ENCODE measurements at places on chromosomes 12 and 14.

- DNase-seq: no peak
Measured at GRCh38 chr12:90460681-90461080, 494.3 kb downstream of the CCER1 start.

DNA sequence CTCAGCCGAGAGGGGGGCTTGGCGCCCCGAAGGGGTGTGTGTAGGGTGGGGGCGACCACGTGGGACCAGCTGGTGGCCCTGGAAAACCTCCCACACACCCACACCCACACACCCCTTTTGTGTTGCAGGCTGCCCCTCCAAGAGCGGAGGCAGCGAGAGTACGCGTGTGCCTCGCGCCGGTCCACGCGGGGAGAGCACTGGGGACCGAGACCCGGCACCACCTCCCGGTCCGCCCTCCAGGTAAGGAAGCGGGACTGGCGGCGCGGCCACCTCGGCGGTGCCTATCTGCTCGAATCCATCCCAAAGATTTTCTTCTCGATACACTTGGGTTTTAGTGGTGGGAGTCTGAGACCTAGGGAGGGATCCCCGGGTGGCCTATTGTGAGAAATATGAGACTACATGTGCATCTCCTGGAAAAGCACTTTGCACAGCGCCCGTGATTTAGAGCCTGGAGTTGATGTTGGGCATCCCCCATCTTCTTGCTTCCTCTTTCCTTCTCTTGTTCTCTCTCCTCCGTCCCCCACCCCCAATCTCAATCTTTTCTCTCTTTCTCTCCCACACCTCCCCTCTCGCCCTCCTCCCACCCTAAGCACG lies 393 bp downstream of the SYT1 start:
- DNase-seq: no peak

GRCh38 chr12:52871291-52872039 lies 22.7 kb upstream of the KRT78 start:
- DNase-seq: peak; percentile 58

DNA sequence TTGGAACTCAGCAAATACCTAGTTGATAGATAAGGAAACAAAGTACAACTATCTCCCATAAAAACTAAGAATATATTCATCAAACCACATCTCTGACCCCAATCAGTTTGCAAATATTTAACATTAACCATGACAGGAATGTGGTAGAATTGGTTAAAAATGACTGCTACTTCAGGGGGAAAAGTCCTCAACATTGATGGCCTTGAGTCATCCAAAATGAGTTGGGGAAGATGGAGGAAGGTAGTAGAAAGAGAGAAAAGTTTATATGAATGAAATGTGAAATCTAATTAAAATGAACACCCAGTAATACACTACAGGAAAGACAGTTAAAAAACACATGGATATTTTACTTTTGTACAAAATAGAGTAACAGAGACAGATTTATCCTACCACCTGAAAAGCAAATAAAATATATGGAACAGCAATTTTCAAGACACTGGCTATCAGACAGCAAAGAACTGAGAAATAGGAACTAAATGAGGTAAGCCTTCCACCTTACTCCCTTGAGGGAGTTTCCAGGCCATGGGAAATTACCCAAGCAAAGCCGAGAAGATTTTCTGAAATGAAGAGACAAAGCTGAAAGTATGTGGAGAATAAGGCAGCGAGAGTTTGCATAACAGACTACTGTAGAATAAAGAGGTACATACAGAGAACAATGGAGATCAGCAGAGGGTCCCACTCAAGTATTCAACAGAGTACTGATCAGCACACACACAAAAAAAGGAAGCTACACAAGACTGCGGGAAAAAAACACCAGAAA lies 49.6 kb downstream of the TC2N start:
- DNase-seq: no peak

DNA sequence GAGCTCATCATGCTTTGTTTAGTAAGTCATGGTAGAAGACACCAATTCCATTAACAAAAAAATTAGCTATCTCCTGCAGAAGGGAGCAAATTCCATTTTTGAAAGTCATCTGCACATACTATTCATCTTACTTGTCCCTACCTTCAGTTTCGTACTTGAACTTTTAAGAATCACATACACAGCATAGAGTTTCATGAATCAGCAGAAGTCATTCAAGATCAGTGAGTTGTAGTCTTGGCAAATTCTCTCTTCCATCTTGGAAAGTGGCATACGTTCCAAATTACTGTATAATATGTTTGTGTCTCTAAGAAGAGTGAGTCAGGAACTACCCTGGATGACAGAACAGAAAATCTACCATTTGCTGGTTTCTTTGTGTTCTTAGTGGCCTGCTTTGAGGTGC lies 14.1 kb downstream of the VRK1 start:
- no peak for DNase-seq

DNA sequence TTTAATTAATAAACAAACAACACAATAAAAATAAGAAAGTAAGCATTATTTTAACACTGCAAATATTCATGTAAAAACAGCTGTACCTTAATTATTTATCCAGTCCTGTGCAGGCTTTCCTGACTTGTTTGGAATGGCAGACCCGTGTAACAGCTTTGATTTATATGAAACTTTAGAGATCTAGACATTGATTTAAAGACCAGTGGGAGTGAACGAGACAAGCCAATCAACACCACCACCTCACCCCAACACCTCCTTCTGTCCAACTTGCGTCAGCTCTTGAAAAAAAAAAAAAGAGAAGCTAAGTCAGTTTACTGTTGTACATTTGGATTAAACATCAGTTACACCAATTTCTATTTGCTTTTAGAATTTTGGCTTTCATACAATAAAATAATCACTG lies 22.3 kb downstream of the SLC38A4 start:
- no peak for DNase-seq

DNA sequence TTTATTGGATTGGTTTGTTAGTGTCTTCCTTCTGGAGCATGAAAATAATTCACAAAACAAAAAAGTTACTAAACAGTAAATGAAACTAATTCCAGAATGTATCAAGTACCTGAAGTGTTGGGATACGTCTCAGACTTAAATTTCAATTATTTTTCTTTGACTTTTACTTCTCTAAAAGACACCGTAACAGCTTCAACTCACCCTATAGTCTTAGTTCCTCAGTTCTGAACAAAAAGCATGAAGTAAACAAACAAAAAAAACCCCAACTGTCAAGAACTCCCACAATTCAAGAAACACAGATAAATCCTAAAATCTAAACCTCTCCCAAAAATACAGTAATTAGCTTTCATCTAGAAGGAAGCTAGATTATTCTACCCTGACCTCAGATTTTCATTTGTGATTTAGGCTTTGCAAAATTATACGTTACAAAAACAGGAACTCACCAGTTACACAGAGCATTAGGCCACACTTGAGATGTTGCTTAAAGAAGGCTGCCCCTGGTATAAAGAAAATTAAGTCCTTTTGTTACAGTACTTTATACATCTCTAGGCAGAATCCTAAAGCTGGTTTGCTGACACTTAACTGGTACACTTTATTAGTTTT lies 10.2 kb downstream of the HEATR5A start:
- no peak for DNase-seq

DNA sequence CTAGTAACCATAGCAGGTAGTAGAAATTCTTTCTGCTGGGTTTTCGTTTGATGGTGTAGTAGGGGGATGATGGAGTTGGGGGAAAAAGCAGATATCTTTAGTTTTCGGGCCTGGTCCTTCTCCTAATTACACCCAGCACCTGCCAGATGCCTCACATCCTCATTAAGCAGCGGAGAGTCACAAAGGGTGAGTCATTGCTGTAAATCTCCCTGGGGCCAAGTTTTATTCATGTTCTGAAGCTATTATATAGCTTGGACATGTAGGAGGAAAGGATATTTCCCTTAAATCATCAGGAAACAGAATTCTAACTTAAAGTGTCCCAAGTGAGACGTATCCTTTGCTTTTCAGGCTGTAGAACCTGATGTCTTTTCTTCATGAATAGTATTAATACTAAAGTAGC lies 4.9 kb upstream of the NECAP1 start:
- DNase-seq: no peak

DNA sequence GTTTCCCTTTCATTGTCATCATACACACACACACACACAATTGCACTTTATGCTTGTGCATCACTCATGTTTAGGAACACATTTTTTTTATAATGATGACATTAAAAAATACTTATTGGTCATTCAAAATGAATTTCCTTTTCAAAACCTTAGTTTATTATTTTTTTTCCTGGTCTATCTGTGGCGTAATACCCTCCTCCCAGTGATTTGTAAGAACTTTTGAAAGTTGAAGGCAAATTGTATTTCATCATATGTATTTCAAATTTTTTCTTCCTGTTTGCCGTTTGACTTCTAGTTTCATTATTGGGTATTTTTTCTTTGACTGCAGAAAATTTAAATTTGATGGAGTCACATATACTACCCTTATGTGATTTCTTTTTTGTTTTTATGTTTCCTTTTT lies 2.5 kb upstream of the LRRK2 start:
- no peak for DNase-seq

GRCh38 chr12:21551841-21552465 lies 25.9 kb downstream of the SPX start:
- no peak for DNase-seq

DNA sequence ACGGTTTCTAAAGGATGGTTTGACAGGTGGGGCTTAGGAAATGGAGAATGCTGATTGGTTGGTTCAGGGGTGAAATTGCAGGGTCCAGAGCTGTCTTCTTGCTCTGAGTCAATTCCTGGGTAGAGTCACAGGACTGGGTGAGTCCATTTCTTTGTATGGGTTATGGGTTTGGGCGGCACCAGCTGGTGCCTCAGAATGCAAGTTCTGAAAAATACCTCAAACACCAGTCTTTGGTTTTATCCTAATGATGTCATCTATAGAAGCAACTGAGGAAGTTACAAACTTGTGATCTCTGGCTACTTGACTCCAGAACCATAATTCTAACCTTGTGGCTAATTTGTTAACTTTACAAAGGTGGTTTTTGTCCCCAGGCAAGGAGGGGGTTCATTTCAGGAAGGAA lies 47.6 kb upstream of the EIF5 start:
- no peak for DNase-seq

GRCh38 chr14:42407153-42407552 lies 800.5 kb downstream of the LRFN5 start:
- no peak for DNase-seq

GRCh38 chr12:53452159-53453077 lies 516 bp downstream of the PCBP2 start:
- DNase-seq: peak; percentile 83

- DNase-seq: no peak
Measured at GRCh38 chr12:25743679-25744215, 190.7 kb upstream of the LMNTD1 start.

- DNase-seq: no peak
Measured at GRCh38 chr14:74022346-74022745, 3.2 kb downstream of the BBOF1 start.

DNA sequence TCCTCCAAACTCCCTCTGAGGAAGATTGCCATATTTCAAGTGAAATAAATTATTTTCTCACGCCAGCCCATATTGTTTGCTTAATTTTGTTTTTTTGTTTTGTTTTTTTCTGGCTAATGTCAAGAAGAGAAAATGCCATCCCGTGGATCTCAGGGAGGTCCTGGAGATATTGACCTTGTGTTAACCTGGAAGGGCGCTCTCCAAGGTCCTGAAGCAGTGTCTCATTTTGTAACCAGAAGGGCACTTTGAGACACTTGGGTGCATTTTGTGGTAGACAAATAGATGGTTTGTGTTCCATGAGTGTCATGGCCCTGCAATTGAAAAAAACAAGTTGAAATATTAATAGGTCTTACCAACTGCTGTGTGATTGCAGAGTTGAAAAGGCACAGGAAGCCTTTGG lies 268.9 kb downstream of the SUDS3 start:
- DNase-seq: no peak

- no peak for DNase-seq
Measured at GRCh38 chr14:50040895-50041465, 75.4 kb downstream of the VCPKMT start.

DNA sequence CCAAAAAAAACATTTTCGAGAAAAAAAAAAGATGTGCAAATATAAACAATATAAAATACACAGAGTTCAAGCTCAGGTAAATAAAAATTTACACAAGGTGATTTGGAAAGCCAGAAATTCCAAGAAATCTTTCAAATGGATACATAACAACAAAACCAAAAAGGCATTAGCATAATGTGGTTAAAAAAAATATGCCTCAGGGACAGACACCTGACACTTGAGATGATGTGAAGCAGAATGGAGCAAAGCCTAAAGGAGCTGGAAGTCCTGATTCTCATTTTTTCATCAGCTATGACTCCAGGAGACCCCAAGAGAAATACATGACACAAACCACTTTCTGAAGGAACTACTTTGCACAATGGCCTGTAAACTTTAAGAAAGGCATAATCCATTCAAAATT lies 98.6 kb downstream of the PPP2R5E start:
- DNase-seq: no peak

DNA sequence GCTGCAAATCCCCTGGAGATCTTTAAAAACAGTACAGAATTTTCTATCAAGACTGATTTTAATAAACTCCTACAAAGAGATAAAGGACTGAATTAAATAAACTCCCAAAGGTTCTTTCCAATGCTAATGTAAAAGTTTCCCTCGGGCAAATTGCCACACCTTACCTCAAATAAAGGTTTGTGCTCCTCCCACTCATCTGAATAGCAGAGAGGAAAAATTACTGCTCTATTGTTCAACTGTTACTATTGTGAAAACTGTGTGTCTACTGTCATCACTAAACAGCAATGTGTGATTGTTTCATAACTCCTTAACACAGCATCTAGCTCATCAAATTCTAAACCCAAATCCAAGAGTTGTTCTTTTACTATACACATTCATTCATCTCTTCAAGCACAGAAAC lies 3.2 kb downstream of the SPTLC2 start:
- no peak for DNase-seq

- DNase-seq: no peak
Measured at GRCh38 chr12:92701441-92701840, 1.3 kb upstream of the PLEKHG7 start.

DNA sequence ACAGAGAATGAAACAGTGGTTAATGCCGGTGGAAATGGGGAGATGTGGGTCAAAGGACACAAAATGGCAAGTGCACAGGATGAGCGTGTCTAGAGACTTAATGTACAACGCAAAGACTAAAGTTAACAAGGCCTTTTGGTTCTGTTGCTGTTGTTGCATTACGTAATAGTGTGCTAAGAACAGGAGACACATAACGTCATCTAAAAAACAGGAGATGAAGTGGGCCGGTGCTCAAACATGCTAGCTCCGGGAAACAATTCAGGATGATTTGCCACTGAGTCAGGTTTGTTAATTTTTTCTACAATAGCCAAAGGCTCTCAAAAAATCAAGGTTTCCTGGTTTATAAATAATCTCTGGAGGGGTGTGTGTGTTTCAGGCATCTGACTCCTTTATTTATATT lies 55.5 kb downstream of the ETV6 start:
- DNase-seq: peak; percentile 91

DNA sequence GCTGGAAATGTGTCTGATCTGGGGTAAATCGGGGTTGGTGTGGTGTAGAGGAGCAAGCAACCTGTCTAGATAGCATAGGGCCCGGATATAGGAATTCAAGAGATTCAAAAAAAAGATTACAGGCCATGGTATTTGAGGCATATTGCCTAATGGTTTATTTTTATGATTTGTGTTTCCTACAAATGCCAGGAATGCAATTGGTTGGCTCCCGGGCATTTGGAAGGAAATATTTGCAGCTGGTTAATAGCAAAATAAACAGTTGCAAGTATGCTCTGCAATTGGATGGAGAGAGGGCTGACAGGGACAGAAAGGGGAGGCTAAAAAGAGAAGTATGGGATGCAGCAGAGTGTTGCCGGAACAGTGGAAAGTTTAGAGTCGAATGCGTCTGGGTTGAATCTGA lies 315.6 kb upstream of the ATP2B1 start:
- no peak for DNase-seq
